ENCODE measurements at places on chromosomes 11 and 22.
A peak's percentile ranks its signal among the peaks of the same experiment; 100 is the strongest.

- DNase-seq: no peak
Measured at GRCh38 chr22:37803639-37804351, 3.9 kb upstream of the GCAT start.

- DNase-seq: no peak
Measured at GRCh38 chr11:70731271-70732022, 333.1 kb downstream of the CTTN start.

DNA sequence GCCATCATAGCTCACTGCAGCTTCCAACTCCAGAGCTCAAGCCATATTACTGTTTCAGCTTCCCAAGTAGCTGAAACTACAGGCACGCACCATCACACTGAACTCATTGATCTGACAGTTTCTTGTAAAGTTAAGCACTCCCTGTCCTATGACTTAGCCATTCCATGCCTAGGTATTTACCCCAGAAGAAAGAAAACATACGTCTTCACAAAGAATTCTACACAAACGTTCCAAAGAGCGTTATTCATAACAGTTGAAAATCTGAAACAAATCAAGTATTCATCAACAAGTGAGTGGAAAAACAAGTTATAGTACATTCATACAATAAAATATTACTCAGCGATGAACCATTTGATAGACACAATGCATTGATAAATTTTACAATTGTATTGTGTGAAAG, 7.8 kb upstream of the NLRP10 start:
- DNase-seq: no peak

- no peak for DNase-seq
Measured at GRCh38 chr11:114260483-114260882, 35.7 kb upstream of the NNMT start.

- no peak for DNase-seq
Measured at GRCh38 chr11:35337136-35337913, 82.0 kb downstream of the SLC1A2 start.

GRCh38 chr22:31465307-31465706, 24.3 kb downstream of the EIF4ENIF1 start:
- DNase-seq: no peak

DNA sequence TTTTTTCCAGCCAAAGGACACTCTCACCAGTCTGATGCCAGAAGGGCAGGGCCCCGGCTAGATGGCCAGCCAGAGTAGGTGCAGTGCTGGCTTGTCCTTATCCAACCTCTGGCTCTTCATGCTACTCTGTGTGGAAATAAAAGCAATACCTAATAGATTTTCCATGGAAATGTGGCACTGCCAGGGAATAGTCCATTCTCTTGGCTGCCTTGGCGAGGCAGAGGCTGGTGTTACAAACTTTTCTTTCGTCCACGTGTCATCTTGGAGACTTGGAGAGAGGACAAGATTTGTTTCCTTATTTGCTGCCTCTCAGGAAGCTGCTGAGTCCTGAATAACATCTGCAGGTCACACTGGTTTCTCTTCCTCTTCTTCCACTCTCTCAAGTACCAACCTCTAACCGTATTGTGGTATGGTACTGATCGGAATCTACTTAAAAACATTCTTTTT, 17.2 kb upstream of the C1QTNF4 start:
- DNase-seq: no peak

GRCh38 chr11:12318791-12319438, 58.5 kb upstream of the PARVA start:
- DNase-seq: peak; percentile 99

All from SK-N-MC (cell line).